ENCODE measurements at places on chromosomes 12 and 14.

- no peak for DNase-seq
Observed at GRCh38 chr12:48199774-48200221, 3.3 kb downstream of the OR10AD1 start.

- no peak for DNase-seq
Observed at GRCh38 chr12:102769323-102769916, 147.6 kb downstream of the PAH start.

- no peak for DNase-seq
Observed at GRCh38 chr12:31749024-31749704, 20.3 kb upstream of the AMN1 start.

DNA sequence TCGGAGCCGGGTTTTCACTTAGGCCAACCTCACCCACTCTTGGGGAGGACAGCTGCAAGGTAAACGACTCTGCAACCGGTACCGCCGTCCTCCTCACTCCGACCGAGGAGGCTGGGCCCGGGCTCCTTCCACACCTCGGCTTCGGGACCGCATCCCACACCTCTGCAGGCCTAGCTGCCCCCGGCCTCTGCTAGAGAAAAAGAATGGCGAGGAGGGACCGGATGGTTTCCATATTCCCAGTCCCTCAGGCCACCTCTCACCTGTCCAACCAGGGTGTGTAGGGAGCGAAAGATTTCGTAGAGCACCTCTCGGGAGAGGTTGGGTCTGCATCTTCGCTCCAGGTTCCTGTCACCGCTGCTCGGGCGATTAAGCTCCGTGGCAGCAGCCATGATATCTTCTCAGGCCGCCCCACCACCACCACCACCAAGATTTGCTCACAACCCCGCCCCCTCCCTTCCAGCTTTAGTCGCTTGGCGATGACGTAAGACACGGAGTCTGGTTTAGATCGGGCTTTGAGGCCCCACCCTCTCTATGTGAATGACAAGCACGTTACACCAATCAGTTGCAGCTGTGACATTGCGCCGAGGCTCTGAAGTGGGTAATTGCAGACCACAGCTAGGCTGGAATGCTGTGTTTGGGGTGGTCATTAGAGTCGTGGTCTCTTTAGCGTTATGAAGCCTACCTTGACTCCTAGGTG lies at the start of gene MBIP:
Gene MBIP (minus strand): TSS at position 438 of the 697 bp plus-strand sequence. CDS start 49 bp downstream, at position 389.
- no peak for DNase-seq

- no peak for DNase-seq
Observed at GRCh38 chr12:106192659-106193393, 54.1 kb upstream of the NUAK1 start.

DNA sequence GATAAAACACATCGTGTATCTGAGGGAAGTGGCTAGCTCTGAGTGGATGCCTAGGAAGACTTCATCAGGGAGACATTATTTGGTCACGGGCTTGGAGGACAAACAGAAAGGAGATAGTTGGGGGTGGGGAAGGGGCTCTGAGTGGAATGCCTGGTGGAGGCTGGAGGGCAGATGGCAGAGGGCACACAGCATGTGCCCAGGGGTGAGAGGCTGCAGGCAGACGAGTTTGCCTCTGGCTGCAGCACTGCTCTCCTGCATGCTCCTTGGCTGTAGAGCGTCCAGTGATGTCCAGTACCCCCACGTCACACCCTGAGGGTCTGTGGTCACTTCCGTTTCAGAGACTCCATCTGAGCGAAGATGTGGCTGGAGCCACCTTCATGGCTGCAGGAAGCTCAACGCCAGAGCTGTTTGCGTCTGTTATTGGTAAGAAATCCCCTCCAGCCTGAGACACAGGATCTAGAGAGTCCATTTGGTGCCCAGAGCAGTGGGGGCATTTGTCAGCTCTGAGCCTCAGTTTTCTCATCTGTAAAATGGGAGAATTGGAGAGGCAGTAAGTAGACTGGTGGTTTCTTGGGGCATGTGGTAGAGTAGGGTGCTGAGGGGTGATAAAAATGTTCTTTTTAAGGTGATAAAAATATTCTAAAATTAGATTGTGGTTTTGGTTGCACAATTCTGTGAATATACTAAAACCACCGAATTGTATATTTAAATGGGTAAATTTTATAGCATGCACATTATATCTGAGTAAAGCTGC lies 71.7 kb upstream of the RIN3 start:
- DNase-seq = no peak

DNA sequence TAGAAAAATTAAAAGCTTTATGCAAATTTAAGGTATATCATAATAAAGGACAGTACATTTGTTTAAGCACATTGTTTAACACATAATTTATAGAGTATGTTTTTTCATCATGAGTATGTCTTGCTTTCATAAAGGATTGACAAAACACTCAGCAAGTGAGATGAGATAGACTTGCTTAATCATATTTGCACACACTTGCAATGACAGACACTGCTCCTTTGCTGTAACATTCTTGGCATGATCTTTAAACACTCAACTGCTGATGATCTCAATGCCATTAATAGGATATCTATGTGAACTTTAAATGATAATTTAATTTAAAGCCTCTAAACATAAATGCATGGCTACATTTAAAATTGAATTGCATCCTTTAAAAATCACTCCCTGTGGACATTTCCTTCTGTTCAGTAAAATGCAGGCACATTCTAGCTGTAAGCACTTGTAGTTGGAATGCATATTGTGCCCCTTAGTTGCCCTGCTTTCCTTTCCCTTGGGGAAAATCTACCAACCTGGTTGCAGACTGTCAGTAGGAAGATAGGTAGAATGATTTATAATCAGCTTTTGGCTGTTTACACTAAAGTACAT lies 979.0 kb downstream of the TMTC2 start:
- no peak for DNase-seq

DNA sequence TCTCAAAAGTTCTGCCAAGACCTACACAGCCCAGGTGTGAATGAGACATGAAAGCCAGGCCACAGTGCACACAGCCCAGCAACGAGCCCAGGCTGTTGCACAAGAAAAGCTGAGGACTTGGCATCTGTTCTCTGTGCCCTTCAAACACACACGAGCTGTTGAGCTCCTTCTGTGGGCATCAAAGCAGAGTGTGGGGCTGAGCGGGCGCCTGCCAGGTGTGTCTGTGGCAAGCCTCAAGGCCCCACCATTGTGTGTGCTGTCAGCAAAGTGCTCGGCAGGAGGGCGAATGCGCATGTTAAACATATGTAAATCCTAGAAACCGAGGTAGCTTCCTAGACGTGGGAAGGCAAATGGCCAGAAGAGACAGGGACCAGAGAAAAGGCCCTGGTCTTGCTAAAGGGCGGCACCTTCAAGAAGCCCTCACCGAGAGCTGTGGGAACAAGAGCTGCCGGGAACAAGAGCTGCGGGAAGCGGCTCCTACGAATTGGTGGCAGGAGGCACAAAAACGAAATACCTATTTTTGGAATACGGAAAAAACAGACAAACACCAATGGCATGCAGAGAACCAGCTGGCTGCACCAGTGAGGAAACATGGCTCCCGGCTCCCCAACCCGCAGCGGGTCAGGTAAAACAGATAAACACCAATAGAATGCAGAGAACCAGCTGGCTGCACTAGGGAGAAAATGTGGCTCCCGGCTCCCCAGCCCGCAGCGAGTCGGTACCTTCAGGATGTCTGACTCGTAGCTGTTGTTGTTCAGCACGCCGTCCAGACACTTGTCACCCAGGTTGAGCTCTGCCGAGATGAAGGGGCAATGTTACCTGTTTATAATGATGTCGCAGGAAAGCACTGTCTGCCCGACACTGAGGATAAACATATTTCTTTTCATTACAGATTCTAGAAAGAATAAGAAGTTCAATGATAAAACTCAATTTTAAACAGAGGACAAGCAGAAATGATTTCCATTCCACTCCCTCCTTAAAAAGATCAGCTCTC lies 19.0 kb upstream of the GOLGA3 start:
- no peak for DNase-seq

GRCh38 chr12:120110550-120111501 lies 5.7 kb downstream of the RAB35 start:
- no peak for DNase-seq

- DNase-seq = no peak
Observed at GRCh38 chr14:104280902-104281767, 142.7 kb downstream of the KIF26A start.

- no peak for DNase-seq
Observed at GRCh38 chr12:120227233-120228040, 26.5 kb upstream of the RPLP0 start.

DNA sequence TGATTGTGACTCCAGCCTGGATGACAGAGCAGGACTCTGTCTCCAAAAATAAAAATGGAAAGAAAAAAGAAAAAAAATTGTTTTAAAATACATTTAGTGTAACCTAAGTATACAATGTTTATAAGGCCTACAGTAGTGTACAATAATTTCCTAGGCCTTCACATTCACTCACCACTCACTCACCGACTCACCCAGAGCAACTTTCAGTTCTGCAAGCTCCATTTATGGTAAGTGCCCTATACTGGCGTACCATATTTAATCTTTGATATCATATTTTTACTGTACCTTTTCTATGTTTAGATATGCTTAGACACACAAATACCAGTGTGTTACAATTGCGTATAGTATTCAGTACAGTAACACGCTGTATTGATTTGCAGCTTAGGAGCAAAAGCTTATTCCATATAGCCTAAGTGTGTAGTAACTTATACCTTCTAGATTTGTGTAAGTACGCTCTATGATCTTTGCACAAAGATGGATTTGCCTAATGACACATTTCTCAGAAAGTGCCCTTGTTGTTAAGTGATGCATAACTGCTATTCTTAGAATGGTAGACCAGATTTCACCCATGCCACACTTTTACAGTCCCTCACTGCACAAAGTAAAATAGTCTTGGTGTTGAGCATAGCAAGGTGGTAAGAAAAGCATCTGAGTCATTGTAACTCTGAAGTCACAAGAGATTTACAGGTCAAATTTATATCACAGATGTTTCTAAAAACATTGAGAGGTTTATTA lies 151.9 kb downstream of the LRRK2 start:
- DNase-seq = no peak

- no peak for DNase-seq
Observed at GRCh38 chr12:56880125-56880992, 53.8 kb downstream of the SDR9C7 start.

Measured in cortex of kidney (tissue), 1 donor.